ENCODE measurements at places on chromosomes 12 and 14.

DNA sequence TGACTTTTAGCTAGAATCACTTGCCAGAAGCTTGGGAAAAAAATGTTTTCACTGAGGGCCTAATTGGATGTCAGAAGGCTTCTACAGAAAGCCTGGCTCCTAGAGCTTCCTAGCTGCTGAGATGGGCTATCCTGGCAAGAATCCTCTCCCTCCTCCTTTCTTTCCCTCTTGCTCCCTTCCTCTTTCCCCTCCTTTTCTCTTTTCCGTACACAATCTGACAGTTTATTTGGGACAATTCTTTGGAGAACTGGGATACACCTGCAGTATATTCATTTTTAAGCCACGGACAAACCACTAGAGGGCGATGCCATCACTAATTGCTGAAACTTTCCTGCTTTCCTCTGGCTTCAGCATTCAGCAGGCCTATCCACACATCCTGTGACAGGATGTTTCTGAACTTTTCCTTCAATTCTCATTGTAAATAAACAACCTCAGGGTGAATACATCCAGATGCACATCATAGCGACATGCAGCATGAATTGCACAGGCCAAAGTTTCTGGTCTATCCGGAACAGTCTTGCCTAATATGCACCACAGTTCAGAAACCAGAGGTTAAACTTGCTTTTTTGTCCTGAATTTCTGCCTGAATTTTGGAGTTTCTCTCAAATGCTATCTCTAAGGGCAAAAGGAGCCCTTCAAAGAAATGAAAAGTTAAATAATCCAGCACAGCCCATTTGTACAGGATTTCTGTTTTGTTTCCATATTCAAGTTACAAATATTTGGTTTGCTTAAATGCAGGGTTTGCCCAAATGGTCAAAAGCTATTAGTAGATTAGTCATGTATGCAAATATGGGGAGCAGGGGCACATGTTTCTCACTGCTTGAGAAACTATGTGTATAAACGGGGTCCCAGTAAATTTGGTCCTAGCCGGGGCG is 142.8 kb downstream of the PAWR start:
- peak; percentile 24 for DNase-seq

DNA sequence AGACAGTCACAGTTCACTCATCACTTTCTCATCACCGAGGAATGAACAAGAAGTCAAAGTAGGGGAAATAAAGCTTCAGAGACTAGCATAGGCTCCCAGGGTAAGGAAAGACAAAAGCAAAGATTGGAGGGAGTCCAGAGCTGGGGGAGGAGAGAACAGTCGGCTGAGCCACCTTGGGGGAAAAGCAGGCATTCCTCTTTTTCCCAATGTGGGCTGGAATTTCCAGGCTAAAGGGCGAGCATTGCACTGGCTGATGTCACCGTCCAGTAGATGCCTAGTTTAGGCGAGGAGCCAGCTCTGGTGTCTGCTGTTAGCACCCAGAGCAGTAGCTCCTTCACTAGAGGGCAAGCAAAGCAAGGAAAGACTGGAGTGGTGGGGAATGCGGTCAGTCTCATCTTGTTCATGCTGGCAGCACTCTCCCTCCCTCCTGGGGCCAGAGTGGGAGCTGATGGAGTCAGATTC is 8.5 kb upstream of the KRT75 start:
- no peak for DNase-seq

DNA sequence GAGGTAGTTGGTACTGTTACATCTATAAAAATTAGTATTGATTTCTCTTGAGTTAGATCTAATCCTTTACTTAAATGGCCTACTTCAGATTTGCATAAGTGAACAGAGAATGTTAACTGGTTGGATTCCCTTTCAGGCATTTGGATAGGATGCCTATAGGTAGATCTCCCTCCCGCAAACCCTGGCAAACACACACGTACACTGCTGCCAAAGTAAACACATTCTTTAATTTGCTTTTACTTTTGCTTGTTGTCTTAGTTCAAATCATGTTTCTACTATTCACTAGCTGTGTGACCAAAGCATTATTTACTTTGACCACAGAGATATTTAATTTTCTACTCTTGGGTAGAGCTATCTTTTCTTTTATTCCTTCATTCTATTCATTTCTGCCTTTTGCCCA is 936.1 kb upstream of the FBXO33 start:
- no peak for DNase-seq

GRCh38 chr12:116302166-116303058 is 24.9 kb upstream of the MED13L start:
- DNase-seq = no peak

GRCh38 chr14:74202113-74202512 is 37.1 kb upstream of the VSX2 start:
- no peak for DNase-seq

DNA sequence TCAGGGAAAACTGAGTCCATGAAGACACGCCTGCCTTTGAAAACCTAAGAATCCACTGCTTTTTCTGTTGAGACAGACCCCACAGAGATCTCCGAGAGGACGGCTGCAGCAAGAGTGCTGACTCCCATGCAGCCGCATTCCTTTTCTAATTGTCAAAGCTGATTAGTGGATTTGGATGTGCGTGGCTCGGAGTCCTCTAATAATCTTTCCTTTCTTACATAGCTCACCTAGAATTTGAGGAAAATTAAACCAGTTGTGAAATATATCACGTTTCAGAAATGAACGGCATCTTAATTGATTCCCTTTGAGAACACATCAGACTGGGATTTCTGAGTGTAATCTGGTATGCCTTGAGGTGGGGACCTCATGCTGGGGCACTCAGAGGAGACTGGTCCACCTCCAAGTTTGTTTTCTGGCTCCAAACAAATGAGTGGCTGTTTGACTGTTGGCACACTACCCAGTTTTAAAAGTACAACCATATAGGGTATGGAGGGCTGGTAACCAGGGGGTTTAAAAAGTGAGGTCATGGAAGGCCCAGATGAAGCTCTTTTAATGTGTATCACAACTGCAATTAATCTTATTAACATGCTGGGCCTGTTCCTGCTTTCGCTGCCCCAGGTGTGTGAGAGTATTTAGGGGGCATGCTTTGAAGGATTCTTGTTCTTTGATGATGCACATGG is 63.3 kb downstream of the RASSF3 start:
- no peak for DNase-seq

- DNase-seq = no peak
These were observed 44.6 kb downstream of the DLK1 start for GRCh38 chr14:100771121-100771800.

- DNase-seq = no peak
These were observed 88.2 kb downstream of the TBC1D30 start for GRCh38 chr12:64912516-64913255.

DNA sequence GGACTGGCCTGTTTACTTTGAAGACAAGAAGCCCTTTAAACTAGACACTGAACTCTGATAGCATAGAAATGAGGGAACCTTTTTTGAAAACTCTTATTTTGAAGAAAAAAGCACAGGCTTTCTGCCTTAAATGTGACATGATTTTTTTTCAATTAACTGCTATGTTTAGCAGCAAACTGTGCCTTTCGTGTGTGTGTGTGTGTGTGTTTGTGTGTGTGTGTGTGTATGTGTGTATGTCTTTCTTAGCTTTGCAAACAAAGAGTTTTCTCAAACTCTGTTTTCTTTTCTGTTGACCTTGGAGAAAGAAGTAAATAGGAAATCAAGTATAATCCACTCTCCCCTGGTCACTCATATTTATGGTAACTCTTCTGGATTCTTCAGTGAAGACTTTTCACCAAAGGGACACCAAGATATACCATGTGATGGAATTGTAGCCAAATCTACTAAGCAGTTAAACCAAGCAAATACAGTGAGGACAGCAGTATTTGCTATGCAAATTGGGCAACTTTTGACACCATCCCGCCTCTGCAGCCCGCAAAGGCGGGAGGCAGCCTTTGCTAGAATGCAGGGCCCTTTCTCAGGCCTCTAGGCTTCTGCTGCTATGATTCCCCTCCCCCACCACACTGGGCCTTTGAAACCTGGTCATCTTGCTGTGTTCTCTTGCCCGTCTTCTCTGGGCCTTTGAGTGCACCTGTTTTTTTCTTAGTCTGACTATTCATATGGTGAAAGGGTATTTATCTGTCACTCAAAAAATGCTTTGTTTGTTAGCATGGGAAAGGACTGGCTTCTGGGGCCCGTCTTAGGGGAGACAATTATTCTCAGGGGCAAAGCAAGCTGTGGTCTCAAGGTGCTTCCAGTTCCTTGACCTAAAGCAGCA is 107.9 kb downstream of the MYRFL start:
- DNase-seq = peak; percentile 93

GRCh38 chr12:109185441-109185840 is 69.1 kb downstream of the ACACB start:
- DNase-seq = no peak

GRCh38 chr12:48473061-48473460 is 702 bp downstream of the ANP32D start:
- DNase-seq = no peak

DNA sequence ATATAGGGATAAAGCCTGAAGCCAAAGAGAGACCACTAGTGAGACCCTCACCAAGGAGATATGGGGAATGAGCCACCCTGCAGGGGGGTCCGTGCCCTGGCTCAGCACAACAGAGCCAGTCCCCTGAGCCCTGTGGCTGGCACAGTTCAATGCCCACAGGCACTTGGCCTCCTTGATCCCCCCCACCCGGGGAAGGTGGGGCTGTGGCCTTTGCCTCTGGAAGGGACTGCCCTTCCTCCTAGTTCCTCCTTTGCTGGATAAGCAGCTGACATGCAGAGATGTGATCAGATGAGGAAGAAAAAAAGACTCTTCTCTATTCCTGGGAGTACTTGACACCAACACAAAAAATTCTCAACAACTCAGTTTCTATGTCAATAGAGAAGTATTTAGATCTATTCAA is 19.9 kb downstream of the TTC7B start:
- DNase-seq = no peak

- no peak for DNase-seq
These were observed 70.4 kb upstream of the RIC8B start for GRCh38 chr12:106704081-106704480.

- DNase-seq = no peak
These were observed 28.7 kb downstream of the FBXO21 start for GRCh38 chr12:117161460-117162166.

DNA sequence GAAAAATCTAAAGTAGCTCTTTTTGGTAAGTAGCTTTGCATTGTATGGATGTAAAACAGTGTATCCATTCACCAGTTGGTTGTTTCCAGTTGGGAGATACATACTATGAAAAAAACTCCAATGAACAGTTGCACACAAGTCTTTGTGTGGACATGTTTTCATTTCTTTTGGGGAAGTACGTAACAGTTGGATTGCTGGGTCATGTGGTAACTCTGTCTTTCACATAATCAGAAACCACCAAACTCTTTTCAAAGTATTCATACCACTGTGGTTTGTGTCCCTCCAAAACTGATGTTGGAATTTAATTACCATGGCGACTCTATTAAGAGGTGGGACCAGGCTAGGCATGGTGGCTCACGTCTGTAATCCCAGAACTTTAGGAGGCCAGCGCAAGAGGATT is 58.9 kb upstream of the RESF1 start:
- DNase-seq = no peak

DNA sequence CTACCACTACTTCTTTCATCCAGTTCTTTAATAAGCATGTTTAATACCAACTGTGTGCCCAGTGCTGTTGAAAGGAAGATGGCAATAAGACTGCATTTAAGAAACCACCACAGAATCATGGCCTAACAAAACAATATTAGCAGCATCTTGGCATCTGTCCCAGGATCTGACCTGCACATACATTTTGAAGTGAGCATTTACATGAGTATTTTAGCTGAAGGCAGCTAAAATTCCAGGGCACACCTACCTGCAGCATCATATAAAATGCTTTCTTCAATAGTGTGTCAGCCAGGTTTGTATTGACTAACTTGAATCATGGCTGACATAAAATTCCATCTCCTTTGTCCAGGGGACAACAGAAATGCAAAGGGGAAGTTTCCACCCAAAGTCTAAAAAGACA is 65.0 kb upstream of the ARHGAP5 start:
- no peak for DNase-seq

DNA sequence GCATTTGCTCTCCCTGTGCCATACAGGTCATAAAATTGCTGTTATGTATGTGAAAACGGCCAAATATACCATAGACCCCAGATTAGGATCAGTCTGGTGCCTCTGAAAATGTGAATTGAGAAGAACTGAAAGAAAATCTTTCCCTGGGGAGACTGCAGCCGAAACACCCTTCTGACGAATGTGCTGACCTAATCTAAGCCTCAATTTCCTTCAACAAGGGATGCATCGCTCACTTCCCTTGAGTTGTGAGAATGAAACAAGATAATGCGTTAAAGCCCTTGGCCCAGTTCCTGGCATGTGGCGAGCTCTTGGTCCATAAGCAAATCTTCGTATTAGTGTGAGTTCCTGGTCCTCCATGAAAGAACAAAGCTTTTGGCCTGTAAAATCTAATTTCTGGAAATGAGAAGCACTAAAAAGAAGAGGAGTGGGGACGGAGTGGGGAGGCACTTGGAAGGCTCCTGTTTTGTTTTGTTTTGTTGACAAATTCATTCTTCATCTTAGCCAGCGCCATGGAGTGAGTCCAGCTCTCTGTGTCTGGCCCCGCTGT is 49.5 kb upstream of the RTRAF start:
- DNase-seq = no peak

DNA sequence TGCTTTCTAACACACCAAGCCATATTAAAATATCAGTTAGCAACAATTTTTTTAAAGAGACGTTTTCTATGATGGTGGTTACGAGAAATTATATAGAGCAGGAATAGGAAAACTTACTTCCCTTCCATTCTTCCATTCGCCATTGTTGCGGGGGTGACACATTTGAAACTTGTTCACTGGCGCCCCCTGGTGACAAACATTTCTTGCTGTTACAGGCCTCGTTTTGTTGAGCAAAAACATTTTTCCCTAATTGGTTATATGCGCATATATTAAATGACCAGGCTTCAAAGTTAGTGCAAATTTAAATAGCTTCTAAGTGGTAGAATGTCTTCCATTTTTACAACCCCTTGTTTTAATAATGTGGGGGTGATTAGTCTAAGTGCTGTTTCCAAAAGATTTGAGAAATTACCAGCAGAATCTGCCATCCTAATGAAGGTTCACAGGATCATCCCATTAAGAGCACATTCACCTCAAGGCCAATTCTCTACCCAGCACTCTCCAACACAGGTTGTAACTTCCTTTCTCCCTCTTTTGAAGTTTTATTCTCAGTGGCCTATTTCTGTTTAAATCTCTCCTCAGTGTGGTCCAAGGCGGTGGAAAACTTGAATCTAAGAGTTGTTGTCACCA is 1124.7 kb downstream of the FLRT2 start:
- peak; percentile 32 for DNase-seq

GRCh38 chr12:3821441-3821840 is 51.8 kb downstream of the PARP11 start:
- no peak for DNase-seq

DNA sequence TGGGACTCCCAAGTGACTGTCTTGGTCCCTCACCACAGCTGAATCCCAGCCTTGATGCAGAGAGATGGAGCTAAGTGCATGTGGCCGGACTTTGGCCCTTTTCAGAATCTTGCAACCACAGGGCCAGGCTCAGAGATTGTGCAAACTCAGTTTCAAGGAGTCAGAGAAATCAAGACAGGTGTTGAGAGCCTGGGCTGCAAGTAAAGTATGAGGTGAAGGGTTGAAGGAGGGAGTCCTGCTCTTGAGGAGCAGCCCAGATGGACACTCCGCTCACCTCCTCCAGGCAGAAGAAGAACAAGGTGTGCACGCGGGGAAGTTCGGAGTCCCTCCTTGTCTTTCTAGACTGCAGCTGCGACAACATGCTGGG is 6.3 kb upstream of the BMP4 start:
- no peak for DNase-seq

GRCh38 chr12:79388011-79388410 is 302.8 kb downstream of the PAWR start:
- no peak for DNase-seq

GRCh38 chr12:96883571-96883970 is 23.5 kb upstream of the NEDD1 start:
- no peak for DNase-seq

All from NCI-H526 treated with DMSO at 0.1 percent for 48 hours (cell line).